ENCODE measurements at places on chromosomes 11 and 22. TPM values are rescaled to one million over a fixed set of nuclear protein-coding genes. Genes with fewer than 3 reads are reported as not detected.

The OR52H1 gene
- not detected for total RNA-seq

The DEAF1 gene
- total RNA-seq: 34.1 TPM

The LRRC4C gene
- total RNA-seq: not detected

The SMIM35 gene
- 2.4 TPM for total RNA-seq

The KIF18A gene
- 31.8 TPM for total RNA-seq

The CFAP300 gene
- total RNA-seq: not detected

The DEPDC7 gene
- total RNA-seq: 1.2 TPM

The PATL1 gene
- 49.9 TPM for total RNA-seq

The DNHD1 gene
- total RNA-seq: 17.8 TPM

The SNX32 gene
- total RNA-seq: 1.6 TPM

The APOBEC3C gene
- total RNA-seq: 138 TPM

DNA sequence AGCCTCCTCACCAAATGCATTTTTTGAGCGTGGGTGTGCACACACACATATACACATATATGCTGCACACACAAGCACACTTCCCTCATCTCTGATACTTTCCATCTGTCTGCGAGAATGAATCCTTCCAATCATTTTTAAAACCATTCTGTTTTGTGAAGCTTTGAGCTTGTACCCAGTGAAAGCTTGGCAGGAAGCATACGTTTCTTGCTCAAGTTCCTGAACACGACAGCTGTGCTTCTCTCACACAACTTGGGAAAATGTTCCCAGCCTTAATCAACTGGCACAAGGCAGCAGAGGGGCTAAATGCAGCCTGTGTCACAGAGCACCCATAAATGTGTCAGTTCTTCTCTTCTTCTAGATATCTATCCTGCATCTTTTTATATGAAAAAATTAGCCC lies 524.0 kb upstream of the KIRREL3 start:
- no peak for DNase-seq

- no peak for DNase-seq
These were observed 82.7 kb downstream of the RPL27A start for GRCh38 chr11:8765294-8765693.

- no peak for DNase-seq
These were observed 49.9 kb downstream of the BIRC2 start for GRCh38 chr11:102396708-102397563.

DNA sequence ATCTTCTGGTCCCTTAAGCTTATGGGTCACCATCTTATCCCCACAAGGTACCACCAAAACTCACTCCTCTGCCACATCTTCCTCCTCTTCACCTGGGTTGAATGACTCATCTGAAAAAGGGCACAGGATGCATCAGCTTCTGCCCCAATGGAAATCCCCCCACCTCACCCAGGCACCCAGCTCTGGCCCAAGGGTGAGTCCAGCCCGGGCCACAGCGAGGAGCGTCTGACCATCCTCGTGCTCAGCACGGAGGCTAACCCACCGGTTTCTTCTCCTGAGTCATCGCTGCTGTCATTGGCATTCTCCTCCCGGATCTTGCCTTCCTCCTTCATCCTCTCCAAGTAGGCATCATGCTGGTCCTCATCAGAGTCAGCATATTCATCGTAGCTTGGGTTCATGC lies 5.3 kb upstream of the TNKS1BP1 start:
- DNase-seq: no peak

DNA sequence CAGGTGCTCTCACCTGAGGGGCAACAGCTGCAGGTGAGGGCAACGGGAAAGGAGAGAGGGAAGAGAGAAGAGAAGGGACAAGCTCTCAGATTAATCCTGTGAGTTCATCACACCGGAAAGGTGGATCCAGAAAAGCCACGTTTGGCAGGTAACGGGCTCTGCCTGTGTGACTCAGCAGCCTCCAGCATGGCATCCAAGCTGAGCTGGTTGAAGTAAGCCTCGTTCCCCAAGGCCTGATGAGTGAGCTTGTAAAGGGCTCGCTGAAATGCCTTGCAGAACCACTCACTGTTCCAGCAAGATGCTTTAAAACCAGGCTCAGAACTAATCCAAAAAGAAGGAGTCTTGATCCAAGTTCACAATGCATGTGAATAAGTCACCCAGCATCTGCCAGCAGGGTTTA lies 206.9 kb upstream of the TMEM45B start:
- DNase-seq: no peak

- no peak for DNase-seq
These were observed 93.1 kb upstream of the MTMR2 start for GRCh38 chr11:96016978-96017502.

- DNase-seq: no peak
These were observed 34.0 kb upstream of the CCDC134 start for GRCh38 chr22:41766476-41766875.

DNA sequence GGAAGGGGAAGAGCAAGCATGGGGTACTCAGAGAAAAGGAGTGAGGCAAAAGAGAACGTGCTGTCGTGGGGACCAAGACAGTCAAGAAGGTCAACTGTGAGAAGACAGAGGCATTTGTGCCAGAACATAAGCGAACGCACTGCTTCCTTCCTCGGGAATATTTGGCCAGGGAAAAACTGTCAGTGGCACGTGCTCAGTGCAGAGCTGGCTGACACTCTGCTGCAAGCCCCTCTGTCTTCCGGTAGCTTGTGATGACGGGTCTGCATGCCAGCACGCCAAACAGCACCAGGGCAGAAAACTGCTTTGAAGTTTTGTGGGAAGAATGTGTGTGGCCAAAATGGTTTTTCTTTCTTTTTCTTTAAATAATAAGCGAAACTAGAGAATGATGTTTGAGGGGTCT lies 60.6 kb downstream of the SMCO4 start:
- DNase-seq: no peak

- DNase-seq: no peak
These were observed 145.9 kb downstream of the CEP164 start for GRCh38 chr11:117473481-117474091.

DNA sequence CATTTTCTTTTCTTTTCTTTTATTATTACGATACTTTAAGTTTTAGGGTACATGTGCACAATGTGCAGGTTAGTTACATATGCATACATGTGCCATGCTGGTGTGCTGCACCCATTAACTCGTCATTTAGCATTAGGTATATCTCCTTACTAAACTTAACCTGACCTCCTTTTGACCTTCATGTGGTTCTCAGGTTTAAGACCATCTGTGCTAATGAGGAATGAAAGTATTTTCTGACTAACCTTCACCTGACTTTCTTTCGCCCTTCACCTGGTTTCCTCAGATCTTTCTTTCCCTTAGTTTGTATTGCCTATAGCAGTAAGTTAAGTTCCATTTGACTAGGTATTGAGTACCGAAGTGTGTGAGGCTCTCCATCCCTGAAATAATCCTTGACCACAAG lies 6.5 kb downstream of the EXPH5 start:
- no peak for DNase-seq

DNA sequence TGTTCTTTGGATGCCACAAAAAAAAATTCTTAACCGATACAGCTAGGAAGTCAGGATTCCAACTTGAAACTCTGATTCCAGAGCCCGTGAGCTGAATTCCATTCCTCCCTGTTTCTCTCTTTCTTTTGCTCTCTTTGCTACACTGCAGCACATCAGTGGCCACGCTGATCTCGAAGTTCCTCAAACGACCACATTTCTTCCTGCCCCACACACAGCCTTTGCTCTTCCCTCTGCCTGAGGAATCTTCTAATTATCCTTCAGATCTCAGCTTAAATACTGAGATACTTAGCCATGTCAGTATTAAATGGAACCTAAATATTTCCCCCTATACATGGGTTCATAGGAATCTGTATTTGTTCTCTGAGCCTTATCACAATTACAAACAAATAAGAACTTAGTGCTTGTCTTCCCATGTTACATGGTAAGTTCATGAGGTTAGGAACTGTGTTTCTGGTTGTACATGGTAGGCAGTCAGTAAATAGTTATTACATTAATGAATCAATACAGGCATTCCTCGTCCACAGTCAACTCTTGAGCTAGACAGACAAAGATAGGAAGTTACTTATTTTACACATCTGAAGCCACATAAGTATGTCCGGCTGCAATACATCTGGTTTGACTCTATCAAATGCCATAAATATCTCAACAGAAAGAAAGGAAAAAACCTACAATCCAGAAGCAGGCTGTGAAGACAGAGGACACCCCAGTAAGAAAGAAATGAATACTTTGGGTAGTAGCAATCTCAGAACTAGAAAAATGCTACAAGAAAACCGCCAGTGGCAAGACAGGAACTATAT lies 86.6 kb downstream of the MAML2 start:
- no peak for DNase-seq

DNA sequence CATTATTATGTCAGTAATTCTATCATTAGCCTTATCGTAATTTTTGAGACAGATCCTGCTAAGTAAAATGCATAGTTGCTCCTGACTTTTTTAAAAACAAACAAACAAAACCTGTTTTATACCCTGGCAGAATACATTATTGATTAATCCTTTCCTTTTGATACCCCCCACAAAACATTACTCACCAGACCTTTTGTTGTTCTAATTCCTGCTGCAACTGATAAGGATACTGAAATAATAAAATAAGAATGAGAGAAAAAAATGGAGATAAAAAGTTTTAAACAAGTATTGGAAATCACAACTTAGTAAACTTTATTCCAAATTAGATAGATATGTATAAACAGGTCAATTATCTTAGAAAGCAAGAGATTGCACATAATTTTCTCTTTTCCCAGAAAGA lies 28.6 kb downstream of the MS4A4E start:
- no peak for DNase-seq

DNA sequence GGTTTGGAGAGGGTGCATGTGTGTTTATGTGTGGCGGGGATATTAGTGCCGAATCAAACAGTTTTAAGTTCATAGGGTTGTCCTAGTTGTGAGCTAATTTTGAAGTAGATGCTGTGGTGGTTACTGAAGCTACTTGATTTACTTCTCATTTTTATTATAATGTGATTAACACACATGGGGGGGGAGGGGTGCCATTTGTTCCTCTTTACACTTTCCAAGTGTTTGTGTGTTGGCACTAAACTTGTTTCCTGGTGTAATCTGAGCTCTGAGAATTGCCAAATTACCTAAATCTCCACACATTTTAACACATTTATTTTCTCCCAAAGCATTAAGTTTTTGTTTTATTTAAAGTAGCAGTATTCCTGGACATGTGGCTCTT lies 60.1 kb downstream of the ZNRF3 start:
- no peak for DNase-seq

GRCh38 chr11:2532704-2533586 lies 88.1 kb downstream of the KCNQ1 start:
- peak; percentile 96 for DNase-seq

GRCh38 chr11:66919923-66920322 lies 38.3 kb downstream of the PC start:
- no peak for DNase-seq

DNA sequence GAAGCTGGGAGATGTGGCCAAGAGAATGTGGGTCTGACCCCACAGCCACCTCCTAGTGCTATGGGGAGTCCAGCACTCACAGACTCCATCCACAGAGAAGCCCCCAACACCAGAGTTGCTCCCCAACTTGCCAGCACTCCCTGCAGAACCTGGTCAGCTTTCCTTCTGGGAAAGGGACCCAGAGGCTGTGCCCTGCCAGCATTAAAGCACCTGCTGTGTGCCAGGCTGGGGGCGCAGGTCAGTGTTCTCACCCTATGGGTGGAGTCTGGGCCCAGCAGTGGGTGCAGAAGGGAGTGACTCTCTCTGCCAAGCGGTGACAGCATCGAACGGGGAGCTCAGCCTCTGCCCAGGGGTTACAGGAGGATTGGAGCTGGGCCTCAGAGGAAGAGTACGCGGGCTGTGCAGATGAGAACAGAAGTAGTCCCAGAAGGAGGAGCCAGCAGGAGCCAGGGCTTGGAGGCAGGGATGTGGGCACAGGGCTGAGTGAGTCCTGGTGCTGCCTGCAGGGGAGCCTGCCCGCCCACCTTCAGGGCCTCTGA lies 114.4 kb downstream of the MPPED1 start:
- DNase-seq: no peak

DNA sequence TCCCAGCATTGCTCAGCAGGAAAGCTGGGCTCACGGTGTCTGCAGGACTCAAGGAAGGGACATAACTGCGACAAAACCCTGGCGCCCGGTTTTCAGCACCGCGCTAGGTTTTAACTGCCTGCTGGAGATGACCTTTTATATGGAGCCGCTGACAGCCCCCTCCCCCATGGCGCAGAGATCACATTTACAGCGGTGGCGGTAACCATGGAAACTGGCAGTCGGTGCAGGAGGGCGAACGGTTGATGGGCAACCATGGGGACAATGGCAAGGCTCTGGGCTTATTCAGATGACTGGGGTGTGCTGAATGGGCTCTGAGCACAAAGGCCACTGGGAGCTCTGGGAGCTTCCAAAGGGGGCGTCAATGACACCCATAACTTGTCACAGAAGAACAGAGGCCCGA lies 37.2 kb downstream of the CELSR1 start:
- no peak for DNase-seq

DNA sequence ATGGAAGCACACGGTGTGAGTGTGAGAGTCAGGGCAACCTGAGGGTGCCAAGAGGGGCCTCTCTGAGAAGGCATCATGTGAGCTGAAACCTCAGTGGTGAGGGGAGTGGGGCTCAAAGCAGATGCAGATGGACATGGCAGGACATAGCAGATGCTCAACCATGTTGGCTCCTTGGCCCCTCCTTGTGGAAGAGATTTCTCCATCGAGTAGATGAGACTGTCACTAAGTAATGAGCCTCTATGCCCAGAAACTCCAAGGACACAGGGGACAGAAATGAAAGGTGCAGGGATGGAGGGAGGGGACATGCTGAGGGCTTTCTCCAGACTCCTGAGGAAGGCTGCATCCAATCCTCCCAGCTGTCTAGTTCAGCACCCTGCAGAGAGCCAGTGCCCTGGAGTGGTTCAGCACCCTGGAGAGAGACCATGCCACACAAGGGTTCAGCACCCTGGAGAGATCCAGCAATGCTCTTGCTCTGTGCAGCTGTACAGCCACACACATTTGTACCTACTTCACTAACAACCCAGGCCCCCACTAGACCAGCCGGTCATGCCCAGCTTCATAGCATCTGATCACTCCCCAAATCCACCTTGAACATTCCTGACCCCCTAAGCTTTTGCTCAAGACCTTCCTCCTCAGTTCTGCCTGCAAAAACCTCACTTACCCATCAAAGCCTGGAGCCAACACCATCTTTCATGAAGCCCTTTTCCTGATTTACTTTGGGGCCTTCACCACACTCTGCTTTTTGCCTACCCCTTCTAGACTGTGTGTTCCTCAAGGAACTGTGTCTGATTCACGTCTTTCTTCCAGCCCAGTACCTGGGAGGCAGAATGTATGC lies 252.0 kb downstream of the CTTN start:
- peak; percentile 73 for DNase-seq

- DNase-seq: no peak
These were observed 10.3 kb downstream of the CHADL start for GRCh38 chr22:41230401-41230785.

- DNase-seq: peak; percentile 53
These were observed 2.7 kb downstream of the RBM14 start for GRCh38 chr11:66619080-66619554.

- DNase-seq: no peak
These were observed 6.3 kb upstream of the IZUMO1R start for GRCh38 chr11:94297985-94298576.
